T-cell (primary cell): ENCODE measurements at places on chromosomes 16 and 17.

DNA sequence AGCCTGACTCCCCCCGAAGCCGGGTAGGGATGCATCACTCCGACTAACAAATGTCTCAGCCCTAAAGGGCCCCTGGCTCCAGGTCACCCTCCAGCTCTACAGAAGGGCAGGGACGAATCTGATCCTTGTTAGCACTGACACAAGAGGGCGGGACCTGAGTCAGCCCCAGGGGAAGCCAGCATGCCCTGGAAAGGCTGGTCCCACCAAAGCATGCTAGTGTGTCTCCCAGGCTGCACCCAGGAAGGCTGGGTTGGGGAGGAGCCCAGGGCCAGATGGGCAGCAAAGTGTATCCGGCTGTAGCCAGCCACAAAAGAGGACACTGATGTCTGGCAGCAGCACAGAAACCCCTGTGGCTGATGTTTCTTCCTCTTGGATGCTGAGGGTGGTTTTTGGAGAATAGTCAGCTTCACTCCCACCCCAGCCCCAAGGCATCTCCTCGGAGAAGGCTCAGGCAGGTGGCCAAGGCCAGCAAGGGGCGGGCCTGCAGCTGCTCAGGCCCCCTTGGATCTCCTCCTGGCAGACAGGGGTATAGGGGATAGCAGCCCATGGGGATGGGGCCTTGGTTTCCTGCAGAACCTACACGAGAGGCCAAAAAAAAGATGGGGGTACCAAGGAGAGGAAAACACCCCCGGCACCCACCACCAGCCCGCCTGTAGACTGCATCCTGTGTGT lies 11.0 kb downstream of the NATD1 start:
- no peak for DNase-seq

GRCh38 chr17:8630227-8630801 lies at the start of gene MYH10:
Gene MYH10, minus strand, starts transcription at chr17:8630725. Its CDS starts 7,479 bp downstream, at chr17:8623246.
- no peak for DNase-seq

GRCh38 chr16:89907055-89907814 lies 11.4 kb upstream of the MC1R start:
- DNase-seq = no peak

DNA sequence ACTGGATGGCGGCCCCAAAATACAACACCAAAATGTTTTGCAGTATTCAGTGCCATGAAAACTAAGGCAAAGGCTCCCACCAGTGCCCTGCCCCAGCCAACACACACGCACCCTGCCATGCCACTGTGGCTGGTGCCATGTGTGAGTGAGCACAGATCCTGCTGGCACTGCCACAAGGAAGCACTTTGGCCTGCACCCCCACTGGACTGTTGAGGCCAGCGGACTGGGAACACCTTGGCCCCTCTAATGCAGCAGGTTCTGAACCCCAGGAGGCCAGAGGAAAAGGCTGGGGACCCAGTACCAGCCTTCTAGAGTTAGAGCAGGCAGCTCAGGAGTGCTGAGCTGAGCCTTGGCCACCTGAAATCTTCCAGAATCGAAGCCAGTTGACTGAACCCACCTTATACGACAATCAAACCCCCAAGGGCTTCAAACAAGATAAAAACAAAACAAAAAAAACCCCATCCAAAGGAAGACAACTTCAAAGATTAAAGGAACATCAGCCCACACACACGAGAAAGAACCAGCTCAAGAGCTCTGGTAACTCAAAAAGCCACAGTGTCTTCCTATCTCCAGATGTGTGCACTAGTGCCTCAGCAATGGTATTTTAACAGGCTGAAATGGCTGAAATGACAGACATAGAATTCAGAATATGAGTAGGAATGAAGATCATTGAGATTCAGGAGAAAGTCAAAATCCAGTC lies 21.5 kb downstream of the NLRP1 start:
- DNase-seq = no peak

DNA sequence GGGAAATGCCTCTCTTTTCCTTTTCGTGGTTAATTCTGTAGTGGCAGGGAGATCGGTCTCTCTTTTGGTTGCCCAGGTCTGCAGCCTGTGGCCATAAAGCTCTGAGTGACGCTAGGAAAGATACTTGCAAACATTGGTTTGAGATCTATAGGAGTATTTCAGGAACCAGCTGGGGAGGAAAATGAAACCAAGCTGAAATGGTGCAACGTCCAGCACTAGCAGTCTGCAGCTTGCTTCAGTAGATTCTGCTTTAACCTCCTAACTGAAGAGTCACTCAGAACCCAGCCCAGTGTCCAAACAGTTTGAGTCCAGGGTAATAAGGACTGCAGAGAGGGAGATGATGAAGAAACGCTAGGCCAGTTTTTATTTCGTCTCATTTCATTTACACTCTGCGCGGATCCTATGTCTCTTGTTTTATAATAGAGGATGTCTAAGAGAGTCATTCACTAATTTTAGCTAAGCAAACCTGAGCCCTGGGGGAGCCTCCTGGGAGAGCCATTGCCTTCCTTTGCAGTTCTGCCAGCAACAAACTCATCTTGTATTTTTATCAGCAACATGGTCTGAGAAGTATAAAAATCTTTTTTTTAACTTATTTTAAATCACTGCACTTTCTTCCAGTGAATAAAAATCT lies 12.0 kb downstream of the SP2 start:
- no peak for DNase-seq

DNA sequence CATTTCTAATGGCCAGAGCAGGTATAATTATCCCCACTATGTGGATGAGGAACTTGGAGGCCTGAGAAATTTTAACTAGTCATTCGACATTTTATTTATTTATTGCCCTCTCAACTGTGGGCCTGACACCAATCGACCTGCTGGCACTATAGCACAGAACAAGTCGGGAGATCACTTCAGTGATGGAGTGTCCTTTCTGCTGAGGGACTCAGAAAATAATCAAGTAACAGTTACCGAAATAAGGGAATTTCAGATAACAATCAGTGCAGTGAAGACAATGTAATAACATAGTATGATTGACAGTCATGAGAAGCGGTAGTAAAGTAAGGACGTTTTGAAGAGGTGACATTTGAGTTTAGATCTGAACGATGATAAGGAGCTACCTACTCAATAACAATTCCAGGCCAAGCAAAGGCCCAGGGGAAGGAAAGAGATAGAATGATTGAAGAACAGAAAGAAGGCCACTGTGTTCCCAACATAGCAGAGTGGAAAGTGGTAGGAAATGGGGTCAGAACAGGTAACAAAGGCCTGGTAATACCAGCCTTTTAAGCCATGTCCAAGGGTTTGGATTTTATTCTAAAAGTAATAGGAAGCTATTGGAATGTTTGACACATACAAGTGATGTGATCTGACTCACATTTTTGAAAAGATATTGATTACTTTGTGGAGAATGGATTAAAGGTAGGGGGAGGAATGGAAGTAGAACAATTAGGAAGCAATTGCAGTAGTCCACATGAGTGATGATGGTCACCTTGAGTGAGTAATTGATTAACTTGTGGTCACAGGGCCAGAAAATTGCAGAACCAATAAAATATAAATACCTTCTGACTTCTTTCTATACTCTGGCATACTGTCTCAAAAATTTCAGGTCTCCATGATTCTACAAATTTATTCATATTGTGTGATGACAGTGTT lies 1.4 kb downstream of the STXBP4 start:
- DNase-seq = no peak

DNA sequence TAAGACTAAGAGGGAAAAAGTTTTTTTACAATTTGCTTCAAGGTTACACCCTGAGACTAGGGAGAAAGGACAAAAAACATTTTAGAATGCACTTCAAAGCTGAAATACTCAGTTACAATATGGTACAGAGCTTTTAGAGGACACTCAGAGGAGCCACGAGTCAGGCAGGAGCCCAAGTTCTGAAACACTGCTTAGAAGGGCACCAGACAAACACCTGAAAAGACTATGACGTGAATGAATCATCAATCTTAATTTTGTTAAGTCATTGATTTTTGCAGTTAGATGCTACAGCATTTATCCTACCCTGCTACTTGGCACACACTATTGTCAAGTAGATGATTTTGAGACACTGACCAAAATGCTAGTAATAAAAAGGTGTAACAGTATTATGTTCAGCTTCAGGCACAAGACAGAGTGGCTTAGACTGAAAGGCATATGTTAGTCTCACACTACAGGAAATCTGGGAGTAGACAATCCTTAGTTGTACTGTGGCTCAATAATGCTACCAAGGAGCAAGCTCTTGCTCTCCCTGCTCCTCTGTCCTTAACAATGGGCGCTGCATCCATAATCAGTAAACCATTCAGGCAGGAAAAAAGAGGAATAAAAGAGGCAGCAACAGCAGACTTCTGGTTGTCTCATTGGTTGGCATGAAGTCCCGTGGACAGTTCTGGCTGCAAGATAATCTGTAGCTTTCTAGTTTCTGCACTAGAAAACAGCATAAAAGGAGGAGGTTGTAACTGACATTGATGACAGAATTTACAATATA lies 151.8 kb downstream of the ABCA8 start:
- DNase-seq = no peak

DNA sequence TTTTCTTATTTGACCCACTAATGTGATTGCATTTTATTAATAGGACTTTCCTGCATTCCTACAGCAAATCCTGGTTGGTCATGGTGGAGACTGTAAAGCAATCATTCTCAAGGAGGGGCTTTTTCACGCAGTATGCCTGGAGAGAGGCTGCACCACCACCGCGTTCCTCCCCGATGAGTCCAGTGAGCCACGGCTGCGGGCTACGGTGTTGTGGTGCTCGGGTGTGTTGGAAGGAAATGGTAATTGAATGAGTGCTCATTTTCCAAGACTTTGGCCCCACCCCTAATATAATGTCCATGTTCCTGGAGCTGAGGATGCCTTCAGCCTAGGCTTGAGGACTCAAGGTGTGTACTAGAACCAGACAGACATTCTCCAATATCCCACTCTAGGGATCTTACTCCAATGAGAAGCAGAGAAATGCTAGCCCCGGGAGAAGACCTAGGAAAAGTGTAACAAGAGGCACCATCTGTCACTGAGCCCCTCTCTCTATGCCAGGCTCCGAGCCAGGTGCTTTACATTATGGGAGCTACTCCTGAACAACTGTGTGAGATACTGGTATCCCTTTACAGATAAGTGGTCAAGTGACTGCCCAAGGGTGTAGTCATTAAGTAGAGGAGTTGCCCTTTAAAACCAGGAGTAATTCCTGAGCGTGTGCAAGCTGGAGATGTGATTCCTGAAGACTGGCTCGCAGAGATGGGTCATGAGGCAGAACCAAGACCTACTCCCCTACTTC lies 39.4 kb downstream of the HEATR6 start:
- DNase-seq = no peak

DNA sequence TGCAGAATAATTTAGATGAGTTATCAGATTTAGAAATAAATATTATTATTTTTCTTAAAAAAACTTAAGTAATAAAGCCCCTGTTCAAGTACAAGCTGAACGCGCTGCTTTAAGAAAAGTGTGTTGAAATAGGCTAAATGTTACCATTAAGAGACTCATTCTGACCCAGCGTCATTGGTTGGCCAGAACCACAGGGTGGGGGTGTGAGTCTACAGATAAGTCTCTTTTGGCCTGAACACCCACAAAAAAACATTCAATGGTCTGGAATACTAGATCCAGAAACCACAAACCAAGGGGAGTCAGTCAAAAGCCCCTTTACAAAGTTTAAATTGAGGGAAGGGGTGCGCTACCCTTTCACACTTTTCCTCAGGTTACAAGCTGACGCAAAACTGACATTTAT lies 776.1 kb downstream of the KCNJ2 start:
- no peak for DNase-seq

- no peak for DNase-seq
Observed at GRCh38 chr17:10633738-10634379, 23.2 kb downstream of the MYH3 start.

- DNase-seq = no peak
Observed at GRCh38 chr16:7888411-7888810, 555.8 kb downstream of the RBFOX1 start.

- no peak for DNase-seq
Observed at GRCh38 chr17:75571197-75571884, 16.3 kb upstream of the MYO15B start.

DNA sequence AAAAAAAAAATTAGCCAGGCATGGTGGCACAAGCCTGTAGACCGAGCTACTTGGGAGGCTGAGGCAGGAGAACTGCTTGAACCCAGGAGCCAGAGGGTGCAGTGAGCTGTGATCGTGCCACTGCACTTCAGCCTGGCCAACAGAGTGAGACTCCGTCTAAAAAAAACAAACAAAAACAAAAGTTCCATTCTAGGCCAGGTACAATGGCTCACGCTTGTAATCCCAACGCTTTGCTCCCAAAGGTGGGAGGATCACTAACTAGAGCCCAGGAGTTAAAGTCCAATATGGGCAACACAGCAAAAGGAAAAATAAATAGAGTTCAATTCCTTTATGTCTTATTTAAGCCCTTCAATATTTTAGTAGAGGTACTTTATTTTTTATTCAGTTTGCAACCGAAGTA lies 47.5 kb downstream of the CNOT1 start:
- no peak for DNase-seq

DNA sequence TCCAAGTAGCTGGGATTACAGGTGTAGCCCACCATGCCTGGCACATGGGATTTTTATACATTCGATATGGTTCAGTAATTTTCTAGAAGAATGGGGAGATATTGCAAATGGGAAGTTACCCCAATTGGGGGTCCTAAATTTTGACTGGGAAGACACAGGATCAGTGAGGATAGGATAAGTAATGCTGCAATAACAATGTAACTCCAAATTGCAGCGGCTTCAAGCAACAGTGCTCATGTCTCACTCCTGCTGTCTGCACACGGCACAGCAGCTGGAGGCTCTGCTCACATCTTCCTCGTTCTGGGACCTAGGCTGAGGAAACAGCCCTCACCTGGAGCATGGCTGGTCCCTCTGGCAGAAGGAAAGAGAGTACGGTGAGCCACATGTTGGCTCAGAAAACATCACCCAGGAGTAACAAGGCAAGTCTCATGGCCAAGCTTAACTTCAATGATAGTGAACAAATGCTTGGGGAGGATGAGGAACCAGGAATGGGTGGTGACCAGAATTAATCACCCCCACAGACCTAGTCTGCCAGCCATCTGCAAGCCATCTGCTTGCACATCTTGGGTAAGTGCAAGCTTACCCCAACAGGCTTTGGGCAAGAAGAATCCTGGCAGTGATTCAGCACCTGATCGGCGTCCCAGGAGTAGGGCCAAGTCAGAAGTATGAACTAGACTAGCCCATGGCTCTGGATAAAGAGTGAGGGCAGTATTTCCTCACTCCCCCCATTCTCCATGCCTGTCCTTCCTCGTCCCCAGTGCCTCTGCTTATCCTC lies 229.2 kb downstream of the COPRS start:
- DNase-seq = no peak

GRCh38 chr16:58110571-58111301 lies 18.4 kb downstream of the CFAP20 start:
- no peak for DNase-seq

GRCh38 chr16:85437166-85438052 lies 175.7 kb upstream of the GSE1 start:
- DNase-seq = no peak
